Skeletal muscle cell (primary cell): ENCODE measurements at places on chromosomes 2 and 18.

DNA sequence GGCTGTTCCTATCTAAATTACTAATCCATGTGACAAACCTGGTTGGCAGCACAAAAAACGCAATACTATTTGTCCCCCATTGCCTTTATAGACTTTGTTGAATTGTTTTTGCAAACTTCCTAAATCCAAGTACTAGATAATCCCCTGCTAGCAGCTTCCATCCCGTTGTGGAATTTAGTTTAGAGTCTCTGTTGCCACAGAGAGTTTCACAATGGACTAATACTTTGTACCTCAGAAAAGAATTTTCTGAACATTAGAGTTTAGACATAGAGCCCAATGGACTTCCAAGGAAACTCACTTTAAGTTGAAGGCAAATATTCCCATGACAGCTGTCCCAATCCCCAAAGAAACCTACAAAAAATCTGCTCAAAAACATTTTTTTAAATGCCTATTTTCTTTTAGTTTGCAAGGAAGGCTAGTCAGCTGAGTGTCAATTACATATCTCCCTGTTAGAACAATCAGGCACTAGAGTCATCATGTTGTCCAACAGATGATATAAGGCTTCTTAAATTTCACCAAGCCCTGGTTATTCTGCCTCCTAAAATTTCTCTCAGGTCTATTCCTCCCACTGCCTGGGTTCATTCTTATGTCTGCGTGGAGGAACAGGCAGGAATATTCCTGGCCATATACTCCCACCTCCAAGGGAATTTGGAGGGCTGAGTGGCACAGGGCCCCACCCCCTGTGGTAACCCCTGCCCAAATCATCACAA, 27.2 kb downstream of the RNF152 start:
- DNase-seq, result no peak

DNA sequence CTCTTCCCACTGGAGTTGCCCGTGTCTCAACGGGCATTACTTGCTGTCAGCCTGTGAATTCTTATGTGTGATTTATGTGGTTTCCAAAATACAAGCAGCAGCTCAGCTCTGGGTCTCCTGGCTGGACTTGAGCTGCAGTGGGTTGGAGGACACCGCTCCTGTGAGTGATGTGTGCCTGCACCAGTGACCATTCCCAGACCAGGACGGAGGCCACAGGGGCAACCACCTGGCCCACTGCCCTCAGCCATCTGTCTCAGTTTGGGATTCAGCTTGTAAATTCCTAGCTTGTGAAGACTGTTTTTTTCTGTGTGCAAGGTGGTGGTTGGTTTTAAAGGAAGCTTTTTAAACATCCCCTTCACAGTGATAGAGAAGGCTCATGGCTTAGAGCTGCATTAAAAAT, 261.0 kb downstream of the BCL2 start:
- no peak for DNase-seq

DNA sequence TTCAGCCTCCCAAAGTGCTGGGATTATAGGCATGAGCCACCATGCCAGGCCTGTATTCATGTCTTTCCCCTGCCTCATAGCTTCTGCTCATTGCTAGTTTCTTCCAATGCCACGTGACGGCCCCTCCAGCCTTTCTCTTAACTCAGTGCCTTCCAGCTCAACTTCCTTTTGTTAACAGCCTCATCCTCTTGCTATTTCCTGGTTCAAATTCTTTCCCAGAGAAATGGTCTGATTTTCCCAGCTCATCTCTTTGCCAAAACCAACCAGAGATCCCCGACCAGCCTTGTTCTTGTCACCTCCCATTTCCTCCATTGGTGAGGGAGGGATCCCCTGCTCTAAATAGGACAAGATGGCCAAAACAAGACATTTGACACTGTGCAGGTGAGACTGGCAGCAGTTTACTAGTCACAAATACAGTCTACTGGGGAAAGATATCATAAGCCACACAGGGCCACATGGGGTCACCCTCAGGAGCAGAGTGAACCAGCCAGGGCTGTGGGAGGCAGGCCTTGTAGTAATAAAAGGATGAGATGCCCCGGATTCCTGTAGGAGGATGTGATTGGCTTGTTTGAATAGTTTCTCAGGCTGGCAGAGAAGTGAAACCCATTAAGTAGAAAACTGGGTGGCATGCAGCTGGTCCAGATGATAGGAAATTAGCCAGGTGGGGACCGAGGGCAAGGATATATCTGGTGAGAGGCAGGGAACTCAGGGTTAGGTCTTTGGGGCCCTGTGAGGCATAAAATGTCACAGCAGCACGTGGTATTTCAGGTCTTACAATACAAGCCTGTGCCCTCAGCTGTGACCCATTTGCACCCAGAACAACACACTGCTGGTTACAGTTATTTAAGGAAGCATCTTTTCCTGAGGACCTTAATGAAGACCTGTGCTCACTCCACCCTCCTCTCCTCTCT, 6.4 kb downstream of the CD207 start:
- no peak for DNase-seq

DNA sequence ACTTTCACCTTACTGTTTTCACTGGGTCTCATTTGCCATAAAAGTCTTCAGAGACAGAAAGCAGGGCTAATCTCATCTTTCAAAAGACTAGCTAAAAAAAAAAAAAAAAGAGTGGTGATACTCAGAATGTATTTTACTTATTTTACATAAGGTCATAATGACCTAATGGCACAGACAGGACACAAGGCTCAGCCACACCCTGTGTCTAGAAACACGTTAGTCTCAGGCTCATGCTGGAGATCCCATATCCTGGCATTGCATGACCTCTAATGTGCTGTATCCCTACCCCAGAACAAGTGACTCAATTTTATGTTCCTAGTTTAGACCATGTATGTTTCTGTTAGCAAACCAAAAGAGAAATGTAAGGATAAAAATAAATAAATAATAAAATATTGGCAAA, 115.4 kb downstream of the SATB2 start:
- DNase-seq, result no peak

DNA sequence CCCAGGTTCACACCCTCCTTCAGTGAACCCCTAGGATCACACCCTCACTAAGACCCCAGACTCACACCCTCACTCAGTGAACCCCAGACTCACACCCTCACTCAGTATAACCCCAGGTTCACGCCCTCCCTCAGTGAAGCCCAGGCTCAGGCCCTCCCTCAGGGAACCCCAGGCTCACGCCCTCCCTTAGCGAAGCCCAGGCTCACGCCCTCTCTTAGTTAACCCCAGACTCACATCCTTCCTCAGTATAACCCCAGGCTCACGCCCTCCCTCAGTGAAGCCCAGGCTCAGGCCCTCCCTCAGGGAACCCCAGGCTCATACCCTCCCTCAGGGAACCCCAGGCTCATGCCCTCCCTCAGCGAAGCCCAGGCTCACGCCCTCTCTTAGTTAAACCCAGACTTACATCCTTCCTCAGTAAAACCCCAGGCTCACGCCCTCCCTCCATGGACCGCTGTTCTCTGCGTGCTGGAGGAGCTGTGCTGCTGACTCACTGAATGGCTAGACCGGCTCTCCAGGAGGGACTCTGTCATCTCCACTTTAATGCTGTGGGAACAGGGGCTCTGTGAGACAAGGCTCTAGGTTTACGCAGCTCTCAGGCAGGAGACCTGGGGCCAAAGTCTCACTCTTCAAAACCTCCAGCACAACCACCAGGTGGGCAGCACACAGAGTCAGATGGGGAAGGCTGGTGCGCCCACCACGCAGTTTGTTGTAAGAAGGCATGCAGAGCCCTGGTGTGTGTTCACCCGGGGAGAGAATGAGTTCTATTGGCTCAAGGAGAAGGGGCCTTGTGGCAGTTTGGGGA, 506.9 kb upstream of the MYT1L start:
- DNase-seq, result no peak

DNA sequence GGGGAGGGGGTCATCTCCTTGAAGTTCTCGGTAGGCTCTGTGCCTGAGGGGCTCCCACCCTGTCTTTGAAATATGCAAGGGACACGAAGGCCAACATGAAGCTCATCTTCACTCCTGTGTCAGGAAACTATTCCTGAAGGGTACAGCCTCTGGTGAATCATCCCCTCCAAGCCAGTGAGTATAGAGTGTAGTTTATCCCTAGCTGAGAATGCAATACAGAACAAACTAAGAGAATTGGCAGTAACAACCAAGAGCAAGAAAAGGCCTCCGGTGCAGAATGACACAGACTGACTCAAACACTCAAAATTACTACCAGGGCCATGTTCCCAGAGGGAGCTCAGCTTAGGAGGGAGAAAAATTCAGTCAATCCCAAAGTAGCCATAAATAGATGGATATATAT, 413.3 kb downstream of the BCL11A start:
- DNase-seq, result no peak

GRCh38 chr18:63477968-63478367, 1.2 kb downstream of the SERPINB5 start:
- DNase-seq, result no peak

GRCh38 chr2:68027959-68028358, 34.8 kb downstream of the C1D start:
- no peak for DNase-seq
